ENCODE measurements at places on chromosomes 16 and 17.

DNA sequence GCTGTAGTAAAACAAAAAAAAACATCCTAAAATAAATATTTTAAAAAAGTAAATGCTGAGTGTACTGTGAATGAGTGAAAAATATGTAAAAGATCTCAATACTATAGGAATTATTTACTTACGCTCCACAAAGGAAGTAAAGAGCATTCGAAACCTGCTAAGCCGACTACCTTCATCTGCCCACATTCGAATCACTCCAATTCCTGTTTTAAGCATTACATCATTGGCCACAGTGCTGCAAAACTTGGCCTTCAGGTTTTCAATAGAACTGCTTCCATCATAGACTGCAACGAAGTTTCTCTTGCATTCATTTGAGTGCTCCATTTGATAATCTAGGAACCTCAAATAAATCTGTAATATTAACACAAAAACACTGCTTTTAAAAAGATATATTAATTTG lies 34.4 kb downstream of the NETO2 start:
- no peak for DNase-seq

DNA sequence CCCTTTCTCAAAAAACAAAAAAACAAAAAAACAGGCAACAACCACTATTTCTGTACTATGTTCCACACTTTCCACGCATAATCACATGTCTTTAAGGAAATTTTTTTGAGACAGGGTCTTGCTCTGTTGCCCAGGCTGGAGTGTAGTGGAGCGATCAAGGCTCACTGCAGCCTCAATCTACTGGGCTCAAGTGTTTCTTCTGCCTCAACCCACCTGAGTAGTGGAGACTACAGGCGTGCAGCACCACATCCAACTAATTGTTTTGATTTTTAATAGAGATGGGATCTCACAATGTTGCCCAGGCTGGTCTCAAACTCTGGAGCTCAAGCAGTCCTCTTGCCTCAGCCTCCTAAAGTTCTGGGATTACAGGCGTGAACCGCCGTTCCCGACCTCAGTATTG lies 52.6 kb upstream of the BPTF start:
- DNase-seq: no peak

DNA sequence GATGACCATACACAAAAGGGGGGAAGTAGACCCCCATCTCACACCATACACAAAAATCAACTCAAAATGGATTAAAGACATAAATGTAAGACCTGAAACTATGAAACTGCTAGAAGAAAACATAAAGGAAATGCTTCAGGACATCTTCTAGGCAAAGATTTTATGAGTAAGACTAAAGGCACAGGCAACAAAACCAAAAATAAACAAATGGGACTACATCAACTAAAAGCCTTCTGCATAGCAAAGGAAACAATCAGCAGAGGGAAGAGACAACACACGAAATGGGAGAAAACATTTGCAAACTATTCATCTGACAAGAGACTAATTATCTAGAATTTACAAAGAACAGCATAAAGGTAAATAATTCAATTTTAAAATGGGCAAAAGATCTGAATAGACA lies 152.1 kb downstream of the AXIN2 start:
- DNase-seq: no peak

GRCh38 chr17:29085223-29085622 lies 42.3 kb downstream of the PIPOX start:
- no peak for DNase-seq

DNA sequence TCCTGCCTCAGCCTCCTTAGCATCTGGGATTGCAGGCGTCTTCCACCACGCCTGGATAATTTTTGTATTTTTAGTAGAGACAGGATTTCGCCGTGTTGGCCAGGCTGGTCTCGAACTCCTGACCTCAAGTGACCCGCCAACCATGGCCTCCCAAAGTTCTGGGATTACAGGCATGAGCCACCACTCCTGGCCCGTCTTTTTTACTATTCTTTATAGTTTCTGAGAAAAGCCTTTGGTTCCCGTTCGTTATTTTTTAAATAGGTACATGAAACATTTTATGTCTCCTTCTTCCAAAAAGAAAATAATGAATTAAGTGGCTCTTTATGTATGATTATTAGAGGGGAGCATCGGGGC lies 570 bp upstream of the BCO1 start:
- no peak for DNase-seq

GRCh38 chr17:67613961-67614360 lies 103.8 kb upstream of the NOL11 start:
- no peak for DNase-seq

DNA sequence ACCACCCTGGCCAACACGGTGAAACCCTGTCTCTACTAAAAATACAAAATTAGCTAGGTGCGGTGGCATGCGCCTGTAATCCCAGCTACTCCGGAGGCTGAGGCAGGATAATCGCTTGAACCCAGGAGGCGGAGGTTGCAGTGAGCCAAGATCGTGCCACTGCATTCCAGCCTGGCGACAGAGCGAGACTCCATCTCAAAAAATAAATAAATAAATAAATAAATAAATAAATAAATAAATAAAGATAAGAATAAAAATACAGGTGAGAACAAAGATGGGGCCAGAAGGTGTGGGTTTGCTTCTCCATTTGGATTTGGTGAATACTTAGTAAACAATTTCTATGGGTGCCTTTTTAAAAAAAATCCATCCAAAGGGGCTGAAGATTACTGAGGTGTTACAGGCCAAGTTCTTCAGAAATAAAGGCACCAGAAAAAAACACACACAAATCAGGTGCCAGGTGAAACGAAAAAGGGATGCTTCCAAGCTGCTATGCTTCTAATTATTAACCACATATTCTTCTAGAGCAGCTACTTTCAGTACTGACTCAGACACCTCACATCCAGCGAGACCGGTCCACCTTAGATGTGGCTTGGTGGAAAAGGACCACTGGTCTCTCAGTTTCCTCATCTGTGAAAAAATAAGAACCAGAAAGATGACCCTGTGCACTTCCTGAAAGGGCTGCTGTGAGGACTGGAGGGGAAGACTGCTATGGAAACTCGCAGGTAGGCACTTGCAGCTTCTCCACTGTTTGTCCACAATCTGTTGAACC lies 9.2 kb downstream of the GLYR1 start:
- no peak for DNase-seq

DNA sequence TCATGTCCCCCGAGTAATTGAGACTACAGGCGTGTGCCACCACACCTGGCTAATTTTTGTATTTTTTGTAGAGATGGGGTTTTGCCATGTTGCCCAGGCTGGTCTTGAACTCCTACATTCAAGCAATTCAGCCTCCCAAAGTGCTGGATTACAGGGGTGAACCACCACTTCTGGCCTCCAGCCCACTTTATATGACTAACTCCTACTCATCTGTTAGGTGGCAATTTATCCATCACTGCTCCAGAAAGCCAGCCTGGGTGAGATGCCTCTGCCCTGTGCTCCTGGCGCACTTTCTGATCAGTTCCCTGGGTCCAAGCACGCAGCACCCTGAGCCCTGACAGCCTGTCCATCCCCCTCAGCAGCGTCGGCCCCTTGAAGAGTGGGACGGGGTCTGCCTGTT lies 29.4 kb downstream of the ADAM11 start:
- no peak for DNase-seq

DNA sequence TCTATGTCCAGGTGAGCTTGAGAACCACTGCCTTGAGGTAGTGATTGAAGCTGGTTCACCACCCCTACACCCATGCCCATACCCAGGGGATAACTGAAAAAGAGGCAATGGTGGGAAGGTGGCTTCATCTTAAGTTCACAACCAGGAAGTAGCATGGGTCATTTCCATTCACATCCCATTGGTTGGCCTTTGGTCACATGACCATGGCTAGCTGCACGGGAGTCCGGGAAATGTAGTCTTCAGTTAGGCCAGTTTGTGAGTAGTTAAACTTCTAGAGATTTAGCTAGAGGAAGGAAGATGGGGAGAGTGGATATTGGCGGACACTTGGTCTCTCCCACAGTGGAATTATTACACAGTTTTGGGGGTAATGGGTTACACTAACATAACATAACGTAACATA lies 92.9 kb downstream of the RGS9 start:
- no peak for DNase-seq

DNA sequence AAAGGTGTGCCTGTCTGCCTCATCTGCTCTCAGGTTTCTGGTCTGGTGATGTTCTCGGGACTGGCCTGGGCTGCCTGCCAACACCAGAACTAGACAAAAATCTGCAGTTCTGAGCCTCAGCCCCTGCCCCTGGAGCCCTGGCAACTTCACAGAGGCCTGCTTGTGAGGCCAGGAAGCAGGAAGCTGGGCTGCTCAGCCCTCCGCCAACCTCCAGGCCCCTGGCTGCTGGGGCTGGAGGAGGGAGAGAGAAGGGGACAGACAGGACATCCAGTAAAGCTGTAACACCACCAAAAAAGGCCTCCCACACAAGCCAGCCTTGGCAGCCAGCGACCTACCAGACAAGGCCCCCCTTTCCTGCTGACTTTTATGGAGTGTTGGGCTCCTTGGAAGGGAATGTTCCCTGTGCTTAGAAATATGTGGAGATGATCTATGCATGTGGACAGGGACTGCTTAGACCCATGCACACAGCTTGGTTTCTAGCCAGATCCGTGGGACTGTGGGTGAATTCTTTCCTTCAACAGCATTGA lies 157.6 kb downstream of the XYLT1 start:
- peak; percentile 93 for DNase-seq

DNA sequence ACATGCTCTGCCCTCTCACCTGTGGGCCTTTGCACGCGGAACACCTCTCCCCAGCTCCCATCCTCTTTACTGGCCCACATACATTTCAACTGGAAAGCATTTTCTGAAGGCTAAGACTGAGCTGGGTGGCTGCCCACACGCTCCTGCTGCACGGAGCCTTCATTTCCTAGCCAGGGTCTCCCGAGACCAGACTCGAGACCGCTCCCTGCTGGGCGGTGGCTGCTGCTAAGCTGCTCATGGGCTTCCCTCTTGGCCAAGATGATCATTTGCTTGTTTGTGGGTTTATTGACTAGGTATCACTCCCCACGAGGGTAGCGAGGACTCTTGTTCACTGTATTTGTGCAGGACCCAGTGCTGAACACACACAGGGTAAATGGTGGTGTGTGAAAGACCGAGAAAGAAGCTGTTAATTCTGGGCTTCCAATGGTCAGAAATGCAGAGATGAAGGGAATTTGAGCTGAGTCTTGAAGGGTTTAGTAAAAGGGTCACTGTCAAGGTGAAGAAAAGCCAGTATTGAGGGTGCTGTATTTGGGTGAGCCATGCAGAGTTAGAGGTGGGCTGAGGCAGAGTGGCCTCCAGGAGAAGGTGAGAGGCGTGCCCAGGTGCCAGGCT lies 907 bp downstream of the TRAPPC2L start:
- DNase-seq: no peak

DNA sequence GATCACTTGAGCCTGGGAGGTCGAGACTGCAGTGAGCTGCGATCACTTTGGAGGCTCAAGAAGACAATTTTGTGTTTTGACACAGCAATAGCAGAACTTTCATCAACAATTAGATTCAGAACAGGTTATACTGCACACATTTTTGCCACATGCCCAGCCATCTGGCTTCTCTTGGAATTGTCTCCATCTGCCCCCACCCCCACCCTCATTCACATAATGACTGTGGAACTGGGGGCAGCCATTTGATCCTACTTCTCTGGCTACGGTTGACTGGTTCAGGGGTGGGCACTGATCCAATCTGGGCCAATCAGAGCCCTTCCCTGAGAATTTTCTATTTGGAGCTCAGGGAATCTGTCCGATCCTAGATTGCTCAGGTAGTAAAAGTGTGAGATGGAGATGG lies 14.0 kb downstream of the TMEM92 start:
- DNase-seq: no peak

GRCh38 chr17:46795379-46795952 lies 23.0 kb downstream of the WNT3 start:
- no peak for DNase-seq
